T-helper 22 cell (primary cell): ENCODE measurements at places on chromosomes 3 and 15.

GRCh38 chr3:186719945-186720739 is 3.0 kb downstream of the KNG1 start:
- no peak for DNase-seq

DNA sequence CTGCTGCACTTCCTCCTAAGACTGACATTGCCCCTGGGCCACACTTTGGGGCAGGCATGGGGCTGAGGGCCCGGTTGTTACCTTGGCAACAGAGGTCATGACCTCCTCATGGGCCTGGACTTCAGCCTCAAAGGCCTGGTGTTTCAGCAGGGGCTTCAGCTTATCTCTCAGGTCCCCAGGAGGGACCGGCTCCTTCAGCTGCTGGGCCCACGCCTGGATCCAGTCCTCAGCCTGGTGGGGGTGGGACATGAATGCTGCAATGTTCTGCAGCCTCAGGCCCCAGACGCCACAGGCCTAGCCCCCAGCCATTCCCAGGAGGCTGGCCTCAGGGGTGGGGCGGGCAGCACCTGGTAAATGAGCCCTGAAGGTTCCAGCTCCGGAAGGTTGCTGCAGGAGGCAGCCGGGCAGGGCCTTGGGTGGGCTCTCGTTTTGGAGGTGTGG is 27.6 kb downstream of the SPTBN5 start:
- no peak for DNase-seq

- no peak for DNase-seq
Measured at GRCh38 chr15:89307046-89307587, 27.5 kb downstream of the POLG start.

DNA sequence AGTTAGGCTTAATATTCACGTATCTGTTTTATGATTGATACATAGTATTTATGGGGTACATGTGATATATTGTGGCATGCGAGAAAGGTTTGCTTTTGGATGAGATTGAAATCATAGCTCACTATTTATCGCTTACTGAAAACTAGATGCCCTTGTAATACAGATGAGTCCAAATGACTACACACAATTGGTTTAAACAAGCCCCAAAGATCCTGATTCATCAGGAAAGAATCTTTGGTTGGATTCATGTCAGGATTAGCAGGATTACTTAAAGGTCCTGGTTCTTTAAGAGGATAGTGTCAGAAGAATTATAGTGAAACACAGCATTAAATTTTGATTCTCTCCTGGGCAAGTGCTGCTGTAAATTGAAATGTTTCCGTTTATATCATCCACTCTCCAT is 18.6 kb upstream of the AADAC start:
- no peak for DNase-seq

- DNase-seq, result no peak
Measured at GRCh38 chr3:157384491-157384890, 52.2 kb upstream of the PTX3 start.

GRCh38 chr3:33826206-33826605 is 27.8 kb downstream of the PDCD6IP start:
- no peak for DNase-seq

- DNase-seq, result no peak
Measured at GRCh38 chr15:89326316-89326715, 8.3 kb downstream of the POLG start.

DNA sequence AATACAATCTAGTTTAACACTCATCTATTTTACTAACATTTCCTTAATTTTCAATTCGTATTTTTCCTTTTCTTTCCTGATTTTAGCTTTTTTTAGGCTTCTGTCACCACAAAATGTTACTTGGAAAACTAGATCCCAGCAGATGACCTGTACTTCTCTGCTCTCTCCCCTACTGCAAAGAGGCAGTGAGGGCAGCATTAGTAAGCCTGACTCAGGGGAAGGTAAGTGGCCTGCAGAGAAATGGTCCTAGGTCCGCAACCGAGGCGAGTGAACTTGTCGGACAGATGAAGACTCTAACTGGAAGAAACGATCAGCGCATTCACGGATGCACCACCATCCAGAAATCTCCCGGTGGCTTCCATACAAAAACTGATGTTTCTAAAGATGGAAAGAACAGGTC is 20.4 kb downstream of the TMEM43 start:
- no peak for DNase-seq

DNA sequence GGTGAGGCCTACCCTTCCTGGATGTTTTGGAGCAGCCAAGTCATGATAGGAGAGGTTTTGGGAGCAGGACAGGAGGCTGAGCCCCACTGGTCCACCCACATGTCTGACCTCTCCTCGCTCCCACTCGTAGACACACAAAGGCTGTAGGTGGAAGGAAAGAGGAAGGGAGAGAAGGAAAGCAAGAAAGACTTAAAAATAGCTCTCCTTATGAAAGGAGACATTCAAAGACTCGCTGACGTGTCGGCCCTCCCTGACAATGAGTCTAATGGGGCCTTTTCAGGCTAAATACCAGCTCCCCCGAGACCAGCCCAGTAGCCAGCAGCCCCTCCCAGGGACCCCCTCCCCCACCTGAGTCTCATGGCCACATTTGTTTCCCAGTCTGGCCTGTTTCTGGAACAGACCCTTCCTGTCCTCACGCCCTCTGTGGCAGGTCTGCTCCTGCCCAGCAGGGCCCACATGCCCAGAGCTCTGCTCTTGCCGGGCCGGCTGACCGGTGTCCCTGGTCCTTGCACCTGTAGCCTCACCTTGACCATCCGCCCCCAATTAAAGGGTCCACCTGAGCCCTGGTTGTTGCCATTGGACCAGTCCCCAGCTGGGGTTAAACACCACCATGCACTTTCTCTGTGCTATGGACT is 49.3 kb downstream of the FGD5 start:
- no peak for DNase-seq

GRCh38 chr3:10485806-10486205 is 19.6 kb downstream of the ATP2B2 start:
- DNase-seq, result no peak

DNA sequence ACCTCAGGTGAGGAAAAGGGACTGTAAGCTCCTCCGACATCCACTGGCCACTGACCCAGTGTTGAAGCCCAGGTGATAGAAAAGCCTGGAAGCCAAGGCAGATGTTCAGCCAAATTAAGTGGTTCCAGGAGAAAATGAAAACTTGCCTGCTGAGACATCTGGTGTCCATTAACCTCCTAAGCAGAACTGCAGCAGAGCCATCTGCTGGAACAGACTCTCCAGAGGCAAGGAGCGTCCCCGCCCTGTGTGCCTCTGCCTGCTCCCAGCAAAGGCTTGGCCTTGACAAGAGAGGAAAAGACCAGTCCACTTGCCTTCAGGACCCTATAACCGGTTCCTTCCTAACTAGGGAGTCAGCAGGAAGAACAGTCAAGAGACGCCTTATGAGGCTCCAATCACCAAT is 48.2 kb downstream of the SRGAP3 start:
- no peak for DNase-seq

- no peak for DNase-seq
Measured at GRCh38 chr3:17607905-17608304, 134.5 kb downstream of the TBC1D5 start.

DNA sequence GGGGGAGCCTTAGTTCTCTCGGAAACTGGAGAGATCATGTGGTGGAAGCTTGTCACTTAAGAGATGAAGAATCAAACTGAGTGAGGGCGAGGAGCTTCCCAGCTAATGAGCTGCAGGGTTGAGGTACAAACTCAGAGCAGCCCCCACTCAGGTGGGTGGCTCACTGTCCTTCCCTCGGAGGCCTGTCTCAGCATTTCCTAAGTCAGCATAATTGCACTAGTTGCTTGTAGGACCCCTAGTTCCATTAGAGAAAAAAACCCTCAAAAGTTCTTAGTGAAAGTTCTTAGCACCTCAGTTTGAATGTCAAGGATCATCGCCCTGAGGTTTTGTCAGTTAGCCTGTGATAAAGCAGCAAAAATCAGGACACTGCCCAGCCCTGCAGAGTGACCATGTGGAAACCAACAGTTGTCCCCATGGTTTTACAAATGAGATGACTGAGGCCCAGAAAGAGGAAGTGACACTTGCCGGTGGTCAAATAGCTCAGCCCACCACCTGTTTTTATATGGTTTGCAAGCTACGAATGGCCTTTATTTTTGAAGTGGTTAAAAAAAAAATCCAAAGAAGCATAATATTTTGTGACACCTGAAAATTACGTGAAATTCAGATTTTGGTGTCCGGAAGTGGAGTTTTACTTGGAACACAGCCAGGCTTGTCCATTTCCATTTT is 11.9 kb downstream of the SMAD6 start:
- no peak for DNase-seq

DNA sequence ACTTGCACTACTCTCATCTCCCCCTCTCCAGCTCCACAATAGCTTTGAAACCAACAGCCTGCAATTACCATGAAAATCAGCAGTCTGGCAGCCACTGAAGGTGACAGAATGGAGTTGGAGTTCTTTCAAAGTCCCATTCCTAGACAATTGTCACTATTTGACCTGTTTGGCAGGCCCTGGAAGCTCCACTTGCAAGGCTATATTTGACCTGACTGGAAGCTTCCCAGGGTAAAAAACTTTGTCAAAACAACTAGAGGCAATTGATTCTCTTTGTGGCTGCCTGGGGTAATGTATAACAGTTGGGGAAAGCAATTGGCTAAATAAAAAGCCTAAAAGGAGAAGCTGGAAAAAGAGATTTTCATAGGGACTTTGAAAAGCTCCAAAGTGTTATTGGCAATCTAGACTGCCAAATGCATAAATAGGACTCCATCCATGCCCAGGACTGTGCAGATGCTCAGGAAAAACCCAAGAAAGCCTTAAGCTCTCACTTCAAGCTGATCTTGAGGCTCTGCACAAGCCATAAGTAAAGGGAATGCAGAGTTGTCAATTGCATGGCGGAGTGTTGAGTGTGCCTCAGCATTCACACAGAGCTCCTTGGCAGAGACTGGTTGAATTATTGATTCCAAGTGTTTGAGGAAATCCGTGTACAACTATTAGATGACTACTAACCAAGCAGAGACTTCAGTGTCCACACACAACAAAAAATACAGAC is 18.3 kb downstream of the GREM1 start:
- DNase-seq, result no peak

- DNase-seq, result no peak
Measured at GRCh38 chr3:142912402-142913172, 23.7 kb upstream of the PCOLCE2 start.

GRCh38 chr3:162141272-162141791 is 644.7 kb downstream of the OTOL1 start:
- no peak for DNase-seq

GRCh38 chr15:39167164-39168058 is 413.5 kb upstream of the THBS1 start:
- no peak for DNase-seq

- DNase-seq, result no peak
Measured at GRCh38 chr15:90757461-90757860, 40.3 kb downstream of the BLM start.

DNA sequence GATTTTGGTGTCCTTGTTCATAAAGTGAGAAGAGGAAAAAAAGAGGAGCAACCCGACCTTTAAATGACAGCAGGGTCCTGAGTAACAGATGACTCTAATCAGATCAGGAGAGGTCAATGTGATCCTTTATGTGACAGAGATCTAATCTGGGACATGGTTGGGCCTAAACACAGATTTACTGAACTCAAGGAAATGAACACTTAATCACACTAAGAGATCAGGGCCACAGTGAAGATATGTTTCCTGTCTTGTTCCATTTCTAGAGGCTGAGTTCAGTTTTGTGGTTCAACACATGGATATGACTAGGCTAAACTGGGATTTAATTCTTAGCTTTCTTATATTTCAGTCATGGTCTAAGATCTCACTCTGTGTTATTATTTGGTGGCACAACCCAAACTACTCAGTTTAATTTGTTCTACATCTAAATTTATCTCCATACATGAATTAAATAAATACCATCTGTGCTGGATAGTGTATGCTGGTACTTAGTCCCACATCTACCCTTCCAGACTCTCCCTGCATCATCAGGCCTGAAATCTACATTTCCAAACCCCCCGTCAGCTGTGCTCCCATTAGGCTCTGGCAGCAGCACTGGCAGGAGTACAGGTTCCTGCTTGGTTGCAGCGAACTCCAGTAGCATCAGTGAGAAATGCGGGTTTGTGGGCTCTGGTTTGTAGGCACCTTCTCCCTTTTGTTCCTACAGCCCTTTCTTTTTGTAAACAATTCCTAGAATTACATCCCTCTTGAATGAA is 22.6 kb downstream of the SFMBT1 start:
- no peak for DNase-seq

DNA sequence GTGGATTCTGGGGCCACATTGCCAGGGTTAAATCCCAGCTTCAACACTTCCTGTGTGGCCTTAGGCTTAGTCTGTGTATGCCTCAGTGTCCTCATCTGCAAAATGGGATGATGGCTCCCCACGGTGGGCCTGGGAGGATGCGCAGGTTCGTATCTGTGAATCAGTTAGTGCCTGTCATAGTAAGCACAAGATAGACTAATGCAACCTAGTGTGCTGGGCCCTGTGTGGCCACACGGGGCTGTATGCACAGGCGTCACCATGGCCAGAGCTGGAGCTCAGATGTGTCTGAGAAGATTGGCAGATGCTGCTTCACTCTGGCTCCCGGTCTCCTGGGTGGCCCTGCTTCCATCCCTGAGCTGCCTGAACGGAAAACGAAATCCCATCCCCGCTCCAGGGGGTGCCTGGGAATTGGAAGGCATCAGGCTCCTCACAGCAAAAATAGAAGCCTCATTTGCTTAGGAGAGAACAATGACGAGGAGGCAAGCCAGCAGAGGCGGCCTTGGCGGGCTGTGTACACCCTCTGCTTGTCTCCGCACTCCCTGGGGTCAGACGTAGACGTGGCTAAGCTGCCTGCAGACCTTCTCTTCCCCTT is 103.6 kb downstream of the APBA2 start:
- no peak for DNase-seq

GRCh38 chr3:24850245-24850644 is 355.6 kb upstream of the THRB start:
- no peak for DNase-seq

DNA sequence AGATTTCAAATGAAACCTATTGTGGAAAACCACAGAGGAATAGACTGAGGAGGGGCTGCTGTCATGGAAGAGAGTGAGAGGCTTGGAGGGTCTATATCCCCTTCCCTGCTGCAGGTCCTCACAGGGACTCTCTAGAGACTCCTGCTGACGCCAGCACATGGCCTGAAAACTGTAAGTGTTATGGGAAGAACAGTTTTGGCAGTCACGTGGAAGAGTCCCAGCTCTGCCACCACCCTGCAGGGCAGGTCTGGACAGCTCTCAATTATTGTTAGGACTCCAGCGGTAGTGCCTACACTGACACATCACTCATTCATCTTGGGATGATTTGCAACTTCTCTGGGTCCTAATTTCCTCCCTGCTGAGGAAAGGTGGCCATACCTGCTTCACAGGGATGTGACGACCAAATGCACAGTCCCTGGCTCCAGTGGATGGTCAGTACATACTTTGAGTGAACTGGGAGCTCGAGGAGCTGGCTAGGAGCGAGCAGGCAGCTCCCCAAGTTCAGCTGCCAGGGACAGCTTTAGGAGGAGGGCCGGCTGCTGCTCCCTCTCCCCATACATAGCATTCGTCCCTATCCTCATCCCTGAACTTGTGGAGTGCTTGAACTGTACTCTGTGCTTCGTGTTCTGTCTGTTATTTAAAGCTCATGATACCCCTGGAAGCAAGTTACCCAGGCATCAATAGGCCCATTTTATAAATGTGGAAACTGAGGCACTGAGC is 49.2 kb downstream of the CTXND1 start:
- DNase-seq, result no peak

- no peak for DNase-seq
Measured at GRCh38 chr3:15903164-15903563, 105.4 kb upstream of the ANKRD28 start.
